ENCODE measurements at places on chromosomes 6 and 20.

DNA sequence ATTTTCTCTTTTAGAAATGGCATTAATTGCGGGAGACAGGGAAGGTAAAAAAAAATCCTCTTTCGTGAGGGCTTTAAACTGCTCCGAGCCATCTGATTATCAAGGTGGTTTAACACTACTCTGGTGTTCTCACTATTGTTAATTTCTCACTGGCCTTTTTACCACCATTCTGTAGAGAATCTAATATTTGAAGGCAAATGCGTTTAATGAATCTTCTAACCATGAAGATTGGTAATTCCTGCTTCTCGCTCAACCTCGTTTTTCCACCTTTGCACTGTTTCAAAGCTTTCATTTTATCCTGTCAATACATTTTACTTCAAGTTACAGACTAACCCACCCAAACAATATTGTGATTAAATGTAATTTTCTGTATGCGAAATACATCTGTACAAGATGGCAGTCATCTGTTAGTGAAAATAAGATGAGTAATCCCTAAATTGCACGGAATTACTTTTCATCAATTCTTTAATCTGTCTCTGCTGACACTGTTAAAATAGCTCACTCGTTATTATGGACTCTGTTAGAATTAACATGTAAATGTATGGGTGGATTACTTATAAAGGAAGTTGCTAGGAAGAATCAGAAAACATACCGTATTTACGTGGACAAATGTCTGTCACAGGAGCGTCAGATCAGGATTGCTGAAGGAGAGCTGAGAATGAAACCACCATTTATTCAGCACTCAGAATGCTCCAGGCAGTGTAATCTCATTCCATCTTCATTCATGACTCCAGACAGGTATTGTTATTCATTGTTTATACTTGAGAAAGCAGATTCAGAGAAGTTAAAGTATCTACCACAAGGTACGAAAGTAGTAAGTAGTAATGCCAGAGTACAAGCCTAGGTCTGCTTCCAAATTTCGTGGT lies 1.1 kb upstream of the LCA5 start:
- DNase-seq = no peak

DNA sequence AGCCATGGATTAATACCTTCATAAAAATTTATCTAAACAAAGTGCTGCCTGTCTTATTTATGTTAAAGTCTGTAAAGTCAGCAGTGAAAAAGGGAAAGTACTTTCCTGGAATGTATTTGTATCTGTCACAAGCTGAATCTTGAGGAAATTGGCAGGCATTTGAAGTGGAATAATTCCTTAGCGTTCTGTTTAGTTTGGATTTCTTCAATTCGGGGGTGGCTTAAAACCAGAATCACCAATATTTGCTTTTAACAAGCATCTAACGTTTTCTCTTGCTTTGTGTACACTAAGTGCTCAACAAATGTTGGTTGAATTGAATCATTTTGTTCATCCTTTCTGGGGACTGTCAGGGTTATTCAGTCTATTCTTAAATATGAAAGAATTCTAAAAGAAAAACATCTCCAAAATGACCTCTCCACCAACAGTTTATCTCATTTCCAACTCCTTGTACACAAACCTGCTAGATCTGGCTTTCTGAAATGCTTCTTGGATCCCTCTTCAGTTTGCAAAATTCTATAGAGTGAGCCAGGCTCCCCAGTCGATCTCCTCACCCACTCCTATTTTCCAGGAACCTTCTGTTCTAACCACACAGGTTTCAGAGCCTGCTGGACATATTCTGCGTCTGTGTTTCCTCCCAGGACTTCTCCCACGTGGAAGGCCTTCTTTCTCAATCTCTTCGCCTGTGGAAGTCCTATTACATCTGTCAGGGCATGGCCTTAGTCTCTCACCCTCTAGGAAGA lies 2.0 kb upstream of the NPEPL1 start:
- DNase-seq = no peak

GRCh38 chr20:41052742-41053419 lies 24.3 kb downstream of the TOP1 start:
- DNase-seq = no peak

DNA sequence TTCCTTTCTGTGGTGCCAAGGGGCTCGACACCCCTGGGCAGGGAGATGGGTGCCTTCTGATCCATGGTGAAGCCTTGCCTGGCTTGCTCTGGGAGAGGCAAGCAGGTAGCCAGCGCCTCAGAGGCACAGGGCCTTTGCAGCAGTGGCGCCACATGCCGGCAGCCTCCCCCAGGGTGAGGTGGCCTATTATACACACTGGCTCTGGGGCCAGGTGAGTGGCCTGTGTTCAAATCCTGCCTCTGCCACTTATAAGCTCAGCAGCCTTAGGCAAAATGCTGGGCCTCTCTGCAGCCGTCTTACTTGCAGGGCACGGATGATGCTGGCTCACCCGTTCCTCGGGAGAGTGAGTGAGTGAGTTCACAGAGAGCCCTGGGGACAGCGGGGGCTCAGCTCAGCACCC lies 176.9 kb downstream of the TFAP2C start:
- no peak for DNase-seq

- no peak for DNase-seq
Observed at GRCh38 chr6:142612956-142613355, 311.1 kb downstream of the ADGRG6 start.

DNA sequence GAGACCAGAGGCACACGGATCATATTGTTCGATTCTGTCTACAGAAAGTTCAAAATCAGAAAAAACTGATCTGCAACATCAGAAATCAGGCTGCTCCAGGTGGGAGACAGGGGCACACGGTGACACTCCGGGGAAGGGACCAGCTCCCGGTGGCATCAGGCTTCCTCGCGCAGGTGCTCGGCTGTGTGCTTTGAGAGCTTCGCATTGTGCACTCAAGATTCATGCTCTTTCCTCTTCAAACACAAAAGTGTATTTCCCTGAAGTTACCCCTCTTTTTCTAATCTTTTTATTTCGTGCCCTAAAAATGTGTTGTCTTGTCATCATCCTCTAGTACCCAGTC lies 108.1 kb downstream of the DLL1 start:
- DNase-seq = no peak

GRCh38 chr20:56430461-56430860 lies 18.4 kb downstream of the CASS4 start:
- no peak for DNase-seq

DNA sequence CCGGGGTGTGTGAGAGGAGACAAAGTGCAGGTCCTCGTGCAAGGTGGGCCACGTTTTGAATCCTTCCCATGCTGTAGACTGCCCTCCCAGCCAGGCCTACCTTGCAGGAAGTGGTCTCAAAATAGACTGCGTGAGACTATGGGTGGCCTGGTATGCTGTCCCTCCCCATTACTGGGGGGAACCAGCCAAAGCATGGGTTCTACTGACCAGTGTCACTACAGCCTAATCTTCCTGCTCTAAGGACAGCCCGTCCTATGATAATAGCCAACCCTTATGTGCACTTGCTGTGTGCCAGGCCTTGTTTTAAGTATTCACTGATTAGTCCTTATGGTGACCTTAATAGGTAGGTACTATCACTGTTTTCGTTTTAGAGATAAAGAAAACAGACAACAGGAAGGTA lies 38.0 kb downstream of the FOXP4 start:
- DNase-seq = no peak

DNA sequence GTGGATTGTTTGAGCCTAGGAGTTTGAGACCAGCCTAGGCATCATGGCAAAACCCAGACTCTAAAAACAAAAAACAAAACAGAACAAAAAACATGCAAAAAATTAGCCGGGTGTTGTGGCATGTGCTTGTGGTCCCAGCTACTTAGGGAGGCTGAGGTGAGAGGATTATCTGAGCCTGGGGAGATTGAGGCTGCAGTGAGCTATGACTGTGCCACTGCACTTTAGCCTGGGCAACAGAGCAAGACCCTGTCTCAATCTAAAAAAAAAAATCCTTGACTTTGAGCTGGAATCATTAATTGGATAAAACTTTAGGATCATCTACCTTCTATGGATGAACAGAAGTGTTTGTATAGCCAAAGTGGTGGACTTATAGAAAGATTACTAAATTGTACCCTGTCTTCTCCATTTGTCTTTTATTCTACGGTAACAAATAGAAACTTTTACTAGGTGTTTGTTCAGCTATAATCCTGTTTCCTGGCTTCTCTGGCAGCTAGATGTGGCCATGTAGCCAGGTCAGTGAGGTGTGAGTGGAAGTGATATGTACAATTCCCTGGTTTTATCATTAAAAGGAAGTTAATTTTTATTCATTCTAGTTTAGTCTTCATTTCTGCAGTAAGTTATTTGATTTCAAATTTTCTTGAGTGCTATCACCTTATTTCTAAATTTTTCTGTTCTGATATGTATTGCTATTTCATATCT lies 108.3 kb upstream of the RNF24 start:
- no peak for DNase-seq

DNA sequence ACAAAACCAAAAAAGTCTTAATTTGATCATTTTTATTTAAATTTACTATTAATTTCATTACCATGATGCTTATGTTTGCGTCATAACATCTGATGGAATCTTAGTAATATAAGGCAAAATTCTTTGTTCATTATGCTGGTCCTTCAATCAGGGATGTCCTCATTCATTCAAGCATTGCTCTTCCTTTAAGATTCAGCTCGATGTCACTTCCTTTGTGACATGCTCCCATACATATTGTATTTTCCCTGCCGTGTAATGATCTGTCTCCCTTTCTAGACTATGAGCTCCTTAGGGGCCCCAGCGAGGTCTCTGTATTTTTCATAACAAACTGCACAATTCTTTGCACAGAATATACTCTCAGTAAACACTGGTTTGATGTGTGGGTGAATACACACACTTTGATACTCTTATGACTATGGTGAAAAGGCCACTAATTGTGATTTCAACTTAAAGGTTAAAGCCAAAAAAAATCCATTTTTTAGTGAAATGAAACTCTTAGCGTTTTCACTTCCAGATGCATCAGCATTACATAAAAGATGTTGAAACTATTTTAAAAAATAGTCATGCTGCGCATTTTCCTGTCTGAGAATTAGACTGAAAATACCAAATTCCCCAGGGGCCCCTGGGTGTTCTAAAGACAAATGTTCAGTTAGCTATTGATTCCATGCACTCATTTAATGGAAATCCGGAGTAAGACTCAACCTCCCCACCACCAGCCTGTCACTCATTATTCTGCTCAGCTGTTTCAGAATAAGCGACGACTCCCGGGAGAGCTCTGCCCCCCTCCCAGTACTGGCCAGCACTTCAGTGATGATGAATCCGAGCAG lies 169.7 kb downstream of the ATXN1 start:
- DNase-seq = no peak

Data from CMK (cell line).